Ecto neural progenitor cell (in vitro differentiated cells): ENCODE measurements at places on chromosomes 4 and X.

DNA sequence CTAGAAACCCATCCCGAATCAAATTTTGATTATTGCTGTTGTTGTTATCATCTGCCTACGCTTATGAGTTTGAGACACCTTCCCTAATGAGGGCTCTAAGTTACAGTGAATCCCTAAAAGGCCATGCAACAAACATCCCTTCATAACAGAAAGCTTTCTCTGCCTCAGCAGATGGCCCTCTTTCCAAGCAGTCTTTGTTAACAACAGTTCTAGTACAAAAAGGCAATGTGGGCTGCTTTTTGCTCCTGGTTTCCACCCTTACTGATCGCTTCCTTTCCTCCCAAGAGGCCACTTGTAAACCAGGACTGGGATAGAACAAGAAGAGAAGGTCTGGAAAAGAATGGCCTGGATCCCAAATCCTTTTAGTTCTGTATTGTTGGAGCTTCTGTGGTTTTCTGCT is 24.2 kb downstream of the GPC4 start:
- DNase-seq = no peak

- DNase-seq = no peak
These were observed 98.8 kb downstream of the TTC29 start for GRCh38 chr4:146846882-146847281.

GRCh38 chr4:42562016-42562415 is 94.9 kb downstream of the ATP8A1 start:
- no peak for DNase-seq

GRCh38 chrX:68838571-68838910 is 9.7 kb downstream of the EFNB1 start:
- DNase-seq = no peak

DNA sequence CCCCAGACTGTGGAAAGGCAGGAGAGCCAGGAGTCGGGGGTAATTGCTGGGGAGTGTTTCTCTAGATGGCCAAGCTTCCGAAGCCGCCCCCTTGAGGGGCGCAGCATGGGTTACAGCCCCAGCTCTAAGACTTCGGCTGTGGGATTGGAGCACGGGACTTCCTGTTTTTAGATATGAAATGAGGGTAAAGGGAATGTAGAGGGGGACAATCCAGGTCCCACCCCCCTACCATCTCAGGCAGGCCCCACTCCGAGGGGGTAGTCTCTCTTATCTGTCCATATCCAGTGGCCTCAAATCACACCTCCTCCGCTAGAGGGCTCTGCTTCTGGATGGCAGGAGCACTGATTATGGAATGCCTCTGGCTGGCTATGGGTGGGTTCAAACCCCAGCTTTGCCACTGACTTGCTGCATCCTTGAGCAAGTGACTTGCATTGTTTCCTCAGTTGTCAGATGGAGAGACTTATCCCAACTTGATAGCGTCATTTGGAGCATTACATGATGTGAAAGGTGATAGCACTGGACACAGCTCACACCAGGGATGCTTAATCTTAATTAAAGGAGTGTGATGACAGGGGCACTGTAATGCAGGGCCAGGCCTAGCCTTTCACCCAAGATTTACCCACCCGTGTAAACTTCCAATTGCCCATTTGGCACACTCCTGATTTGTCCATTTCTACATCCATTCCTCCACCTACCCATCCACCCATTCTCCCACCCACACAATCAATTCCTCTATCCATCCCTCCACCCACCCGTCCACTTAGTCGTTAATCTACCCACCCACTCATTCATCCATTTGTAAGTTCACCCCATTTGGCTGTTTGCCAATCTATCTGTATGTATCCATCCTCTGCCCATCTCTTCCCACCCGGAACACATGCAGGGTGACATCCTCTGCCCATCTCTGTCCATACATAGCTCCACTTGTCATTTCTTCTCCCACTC is 848 bp upstream of the KCND1 start:
- peak; percentile 53 for DNase-seq

DNA sequence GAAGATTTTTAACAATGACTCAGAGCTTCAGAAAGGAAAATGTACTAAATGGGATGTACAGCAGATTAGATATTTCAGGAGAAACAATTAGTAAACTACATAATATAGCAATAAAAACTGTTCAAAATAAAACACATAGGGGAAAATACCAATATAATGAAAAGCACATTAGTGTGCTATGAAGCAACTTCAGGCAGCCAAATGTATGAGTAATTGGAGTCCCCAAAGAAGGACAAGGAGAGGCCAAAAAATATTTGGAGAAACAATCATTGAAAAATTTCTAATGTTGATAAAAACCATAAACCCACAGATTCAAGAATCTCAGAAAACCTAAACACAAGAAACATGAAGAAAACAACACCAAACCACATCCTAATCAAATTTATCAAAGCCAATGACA is 129.3 kb upstream of the CHRDL1 start:
- no peak for DNase-seq

GRCh38 chr4:48248559-48248953 is 21.1 kb downstream of the TEC start:
- DNase-seq = no peak

GRCh38 chr4:158811704-158812103 is 42.9 kb downstream of the FNIP2 start:
- no peak for DNase-seq
